ENCODE measurements at places on chromosomes 16 and 17.

DNA sequence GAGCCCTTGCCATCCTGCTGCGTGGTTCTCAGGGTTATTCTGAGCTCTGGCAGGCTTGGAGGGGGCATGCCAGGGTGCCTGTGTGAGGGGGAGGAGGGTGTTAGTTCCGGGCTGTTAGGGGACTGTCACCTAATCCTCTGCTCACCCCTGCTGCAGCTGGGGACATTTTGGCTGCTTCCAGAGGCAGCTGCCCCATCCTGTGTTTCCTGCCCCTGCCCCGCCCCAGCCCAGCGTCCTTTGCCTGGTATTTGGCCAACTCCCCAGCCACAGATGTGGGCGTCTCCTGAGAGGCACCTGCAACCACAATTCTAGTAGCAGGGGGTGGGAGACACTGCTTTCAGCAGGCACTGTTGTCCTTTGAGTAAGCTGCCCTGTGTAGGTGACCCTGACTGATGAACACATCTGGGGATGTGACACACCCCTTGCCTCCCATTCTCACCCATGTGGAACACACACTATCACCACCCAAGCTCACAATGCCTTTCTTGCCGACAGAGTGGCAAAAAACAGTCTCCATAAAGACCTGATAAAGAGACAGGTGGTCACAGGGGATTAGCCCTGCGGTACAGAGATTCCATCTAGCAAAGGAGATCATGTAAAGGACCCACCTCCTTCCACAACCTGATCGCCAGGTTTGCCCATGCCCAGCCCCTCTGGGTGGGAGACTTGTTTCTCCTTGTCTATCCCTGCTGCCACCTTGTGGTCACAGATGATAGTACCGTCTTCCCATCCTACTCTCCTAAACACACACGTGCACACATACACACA lies at the start of gene CHRNE:
TSS of gene CHRNE (minus strand) at position 48 of the 768 bp plus-strand sequence. CDS start at position 13, 35 bp downstream.
- DNase-seq, result peak; percentile 97

DNA sequence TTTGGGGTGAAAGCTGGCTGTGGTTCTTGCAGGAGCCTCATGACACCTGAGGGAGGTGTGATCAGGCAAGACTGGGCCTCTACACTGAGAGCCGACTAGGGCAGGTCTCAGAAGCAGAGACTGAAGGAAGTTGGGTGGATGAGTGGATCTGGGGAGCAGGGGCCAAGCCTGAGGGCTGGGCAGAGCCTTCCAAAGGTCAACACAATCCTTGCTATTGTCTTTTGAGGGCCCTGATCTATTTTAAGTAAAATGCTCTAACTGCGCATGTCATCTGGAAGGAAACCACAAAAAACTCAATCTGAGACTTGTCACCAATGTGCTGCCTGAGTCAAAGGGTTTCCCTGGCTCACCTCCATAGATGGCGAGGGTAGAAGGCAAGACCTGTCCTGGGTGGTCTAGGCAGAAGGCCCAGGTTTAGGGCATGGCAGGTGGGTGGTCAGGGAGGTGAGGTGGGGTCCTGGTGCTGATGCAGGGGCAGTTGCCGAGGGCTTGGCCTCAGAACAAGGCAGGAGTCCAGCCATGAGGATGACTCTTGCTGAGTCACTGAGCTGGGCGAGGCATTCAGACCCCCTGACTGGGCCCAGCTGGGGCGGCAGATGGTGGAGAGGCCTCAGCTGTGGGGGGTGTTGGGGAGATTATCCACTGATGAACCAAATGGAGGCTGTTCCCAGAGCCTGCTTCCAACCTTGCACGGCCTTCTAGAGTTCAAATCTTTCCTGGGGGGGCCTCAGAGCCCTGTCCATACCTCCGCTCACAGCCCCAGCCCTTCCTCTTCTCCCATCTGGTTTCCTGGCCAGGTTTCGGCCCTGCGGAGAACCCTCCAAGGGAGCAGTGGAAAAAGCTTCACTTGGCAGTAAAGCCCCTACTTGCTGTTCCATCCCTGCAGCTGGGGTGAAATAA lies 5.1 kb downstream of the MVP start:
- DNase-seq, result peak; percentile 65

DNA sequence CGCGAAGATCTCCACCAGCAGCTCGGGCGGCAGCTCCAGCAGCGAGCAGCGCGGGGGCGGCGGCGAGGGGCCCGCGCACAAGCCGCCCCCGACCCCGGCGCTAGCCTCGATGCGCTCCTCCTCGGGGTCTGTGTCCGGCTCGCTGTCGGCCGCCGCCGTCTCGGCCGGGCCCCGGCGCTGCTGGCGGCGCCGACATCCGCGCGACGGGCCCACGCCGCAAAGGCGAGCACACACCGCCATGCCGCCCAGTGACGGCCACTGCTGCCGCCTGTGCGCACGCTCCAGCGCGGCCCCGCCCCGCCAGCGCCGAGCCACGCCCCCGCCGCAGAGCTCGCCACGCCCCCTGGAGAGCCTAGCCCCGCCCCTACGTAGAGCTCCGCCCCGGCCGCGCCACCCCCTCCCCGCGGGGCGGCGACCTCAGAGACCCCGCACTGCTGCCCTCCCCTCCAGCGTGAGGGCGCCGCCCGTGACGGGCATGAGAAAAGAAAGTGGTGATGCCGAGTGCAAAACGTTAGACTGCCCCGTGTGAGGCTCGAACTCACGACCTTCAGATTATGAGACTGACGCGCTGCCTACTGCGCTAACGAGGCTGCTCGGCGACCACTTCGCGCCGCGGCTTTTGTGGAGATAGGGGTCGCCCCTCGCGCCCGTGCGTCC lies at the start of gene FBXO31:
TSS of gene FBXO31 (minus strand) at position 272 of the 657 bp plus-strand sequence. CDS start at position 240, 32 bp downstream.
- peak; percentile 98 for DNase-seq

- DNase-seq, result peak; percentile 24
These were observed 68.6 kb downstream of the CCDC182 start for GRCh38 chr17:57676543-57676942.

GRCh38 chr17:69061721-69062556 lies 1.2 kb upstream of the ABCA9 start:
- no peak for DNase-seq

DNA sequence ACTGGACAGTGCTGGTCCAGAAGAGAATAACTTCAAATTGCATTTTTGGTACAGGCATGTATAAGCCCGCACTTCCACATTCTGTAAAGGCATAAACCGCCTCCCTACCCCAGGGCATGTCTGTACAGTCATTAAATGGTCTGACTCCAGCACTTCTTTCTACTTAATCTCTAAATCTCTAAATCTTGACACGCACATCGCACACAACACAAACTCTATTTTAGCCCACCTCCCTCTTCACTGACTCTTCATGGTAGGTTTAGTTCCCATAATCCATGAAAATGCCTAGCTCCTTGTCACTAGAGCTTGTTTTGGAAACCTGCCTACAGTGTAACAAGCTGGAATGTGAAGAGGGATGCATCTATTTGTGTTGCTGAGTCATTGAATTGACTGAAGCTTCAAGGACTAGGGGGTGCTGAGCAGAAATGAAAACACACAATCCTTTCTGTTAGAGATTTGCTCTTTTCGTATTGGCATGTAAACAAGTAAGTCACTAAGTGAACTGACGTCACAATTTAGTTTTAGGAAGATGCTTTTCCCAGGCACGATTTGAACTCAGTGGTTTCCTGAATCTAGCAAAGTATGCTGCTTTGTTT lies 1.6 kb upstream of the DUSP14 start:
- DNase-seq, result peak; percentile 58

- DNase-seq, result peak; percentile 96
These were observed 35.9 kb downstream of the CACNA1G start for GRCh38 chr17:50596191-50597037.

Data from endodermal cell (in vitro differentiated cells).